NCI-H1930 (cell line): ENCODE measurements at places on chromosomes 4 and X.

DNA sequence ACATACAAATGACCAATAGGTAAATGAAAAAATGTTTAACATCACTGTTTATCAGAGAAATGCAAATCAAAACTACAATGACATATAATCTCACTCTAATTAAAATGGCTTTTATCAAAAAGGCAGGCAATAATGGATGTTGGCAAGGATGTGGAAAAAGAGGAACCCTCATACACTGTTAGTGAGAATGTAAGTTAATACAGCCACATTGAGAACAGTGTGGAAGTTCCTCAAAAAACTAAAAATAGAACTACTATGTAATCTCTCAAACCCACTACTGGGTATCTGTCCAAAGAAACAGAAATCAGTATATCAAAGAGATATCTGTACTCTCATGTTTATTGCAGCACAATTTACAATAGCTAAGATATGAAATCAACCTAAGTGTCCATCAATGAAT is 165.9 kb upstream of the HHIP start:
- no peak for DNase-seq

DNA sequence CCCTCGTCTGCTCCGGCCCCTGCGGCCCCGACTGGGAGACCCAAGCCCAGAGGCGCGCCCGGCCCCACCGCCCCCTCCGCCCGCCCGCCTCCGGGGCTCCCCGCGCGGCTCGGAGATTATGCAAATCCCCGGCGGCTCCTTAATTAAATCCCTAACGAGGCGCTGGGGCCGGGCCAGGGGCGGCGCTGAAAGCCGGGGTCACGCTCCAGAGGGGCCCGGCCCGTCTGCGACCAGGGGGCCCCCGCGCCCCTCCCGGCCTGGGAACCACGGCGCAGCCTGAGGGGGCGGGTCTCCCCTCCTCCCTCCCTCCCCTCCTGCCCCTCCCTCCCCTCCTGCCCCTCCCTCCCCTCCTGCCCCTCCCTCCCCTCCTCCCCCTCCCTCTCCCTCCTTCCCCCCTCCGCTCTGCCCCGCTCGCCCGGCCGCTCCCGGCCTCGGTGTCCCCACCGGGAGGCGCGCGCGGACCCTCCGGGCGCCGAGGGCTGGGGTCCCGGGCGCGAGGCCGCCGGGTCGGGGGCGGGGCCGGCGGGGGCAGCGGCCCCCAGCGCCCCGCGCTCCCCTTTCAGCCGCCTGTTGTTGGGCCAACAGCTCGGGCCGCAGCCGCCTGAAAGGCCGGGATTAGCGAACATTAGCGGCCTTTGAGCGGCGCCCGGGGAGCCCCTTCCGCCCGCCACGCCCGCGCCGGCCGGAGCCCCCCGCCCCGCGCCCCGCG is 25.9 kb upstream of the FGFR3 start:
- DNase-seq, result no peak

- no peak for DNase-seq
Observed at GRCh38 chr4:152886201-152886600, 49.9 kb upstream of the FHDC1 start.

- no peak for DNase-seq
Observed at GRCh38 chrX:2450681-2451080, 50.1 kb downstream of the DHRSX start.

DNA sequence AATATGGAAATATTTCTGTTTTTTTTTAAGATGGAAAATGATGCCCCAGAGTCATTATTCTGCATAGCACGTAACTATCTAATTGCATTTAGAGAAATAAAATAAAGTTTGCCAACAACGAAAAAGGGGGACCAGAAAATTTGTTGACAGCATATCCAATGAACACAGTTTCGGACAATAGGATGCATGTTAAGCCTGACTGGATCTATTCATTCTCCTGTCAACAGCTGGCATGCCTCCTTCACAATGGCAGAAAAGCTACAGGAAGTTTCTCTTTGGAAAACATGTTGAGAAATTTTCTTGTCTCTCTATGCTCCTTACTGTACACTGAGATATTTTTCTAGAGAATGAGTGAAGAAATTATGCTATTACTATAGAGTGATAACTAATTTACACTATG is 262.5 kb downstream of the GRID2 start:
- no peak for DNase-seq

GRCh38 chr4:6391852-6392188 is 80.6 kb downstream of the PPP2R2C start:
- no peak for DNase-seq

- no peak for DNase-seq
Observed at GRCh38 chr4:3318561-3319021, 25.8 kb downstream of the RGS12 start.

DNA sequence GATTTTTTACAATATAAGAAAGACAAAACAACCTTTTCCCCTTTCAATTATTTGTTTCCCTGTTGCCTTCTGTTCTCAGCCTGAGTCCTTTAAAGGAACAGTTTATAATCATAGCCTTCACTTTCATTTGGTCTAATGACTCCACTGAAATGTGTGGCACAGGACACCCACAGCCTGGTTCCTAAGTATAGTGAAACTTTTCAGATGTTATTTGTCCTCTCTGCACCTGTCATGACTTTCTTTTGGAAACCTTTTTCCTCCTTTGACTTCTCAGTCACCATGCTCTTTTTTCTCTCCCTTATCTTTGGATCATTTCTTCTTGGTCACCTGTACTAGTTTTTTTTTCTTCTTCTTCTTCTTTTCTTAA is 237.8 kb upstream of the ANXA3 start:
- DNase-seq, result no peak

DNA sequence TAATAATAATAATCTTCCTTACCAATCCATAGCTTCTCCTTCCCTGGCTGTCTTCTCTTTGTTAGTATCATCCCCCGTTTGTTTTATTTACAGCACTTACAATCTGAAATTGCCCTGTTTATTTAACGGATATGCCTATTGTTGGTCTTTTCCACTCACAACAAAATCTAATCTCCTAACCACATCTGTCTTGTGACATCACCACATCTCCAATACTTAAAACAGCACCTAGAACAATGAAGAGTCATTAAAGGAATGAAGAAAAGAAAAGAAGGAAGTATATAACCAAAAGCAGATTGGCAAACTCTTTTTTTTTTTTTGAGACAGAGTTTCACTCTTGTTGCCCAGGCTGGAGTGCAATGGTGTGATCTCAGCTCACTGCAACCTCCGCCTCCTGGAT is 38.7 kb upstream of the JADE1 start:
- no peak for DNase-seq

DNA sequence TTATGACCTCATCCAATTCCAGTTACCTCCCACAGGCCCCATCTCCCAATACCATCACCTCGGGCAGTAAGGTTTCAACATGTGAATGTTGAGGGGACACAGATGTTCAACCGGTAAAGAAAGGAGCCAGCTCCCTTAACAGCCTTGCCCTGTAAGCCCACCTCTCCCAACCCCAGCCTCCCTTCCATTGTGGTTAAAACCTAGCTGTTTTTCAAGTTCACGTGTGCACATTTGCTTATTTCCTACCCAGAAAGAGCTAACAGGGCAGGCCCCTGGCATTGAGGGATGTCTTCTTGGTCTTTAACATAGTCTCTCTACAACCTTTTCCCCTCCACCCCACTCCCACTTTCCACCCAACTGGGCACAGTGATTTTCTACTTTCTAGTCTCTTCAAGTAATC is 385.7 kb downstream of the FBXW7 start:
- no peak for DNase-seq

GRCh38 chr4:185343726-185344581 is 51.8 kb downstream of the LRP2BP start:
- no peak for DNase-seq

GRCh38 chrX:151570561-151570960 is 7.1 kb downstream of the PASD1 start:
- no peak for DNase-seq

DNA sequence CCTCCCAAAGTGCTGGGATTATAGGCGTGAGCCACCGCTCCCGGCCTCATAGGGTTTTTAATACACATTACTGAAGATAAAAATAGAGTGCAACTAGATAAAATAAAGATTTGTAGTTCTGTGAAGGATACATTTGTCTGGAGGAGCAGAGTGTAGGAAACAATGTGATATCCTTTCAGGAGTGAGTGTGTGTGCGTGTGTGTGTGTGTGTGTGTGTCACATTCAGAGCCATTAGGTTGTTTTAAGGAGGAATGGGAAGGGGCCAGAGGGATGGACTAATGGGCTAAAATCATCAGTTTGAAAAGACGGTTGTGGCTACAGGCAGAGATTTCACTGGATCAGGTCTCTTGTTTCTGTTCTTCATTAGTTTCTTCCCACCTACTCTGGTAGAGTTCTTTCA is 40.0 kb downstream of the RBPJ start:
- DNase-seq, result no peak

DNA sequence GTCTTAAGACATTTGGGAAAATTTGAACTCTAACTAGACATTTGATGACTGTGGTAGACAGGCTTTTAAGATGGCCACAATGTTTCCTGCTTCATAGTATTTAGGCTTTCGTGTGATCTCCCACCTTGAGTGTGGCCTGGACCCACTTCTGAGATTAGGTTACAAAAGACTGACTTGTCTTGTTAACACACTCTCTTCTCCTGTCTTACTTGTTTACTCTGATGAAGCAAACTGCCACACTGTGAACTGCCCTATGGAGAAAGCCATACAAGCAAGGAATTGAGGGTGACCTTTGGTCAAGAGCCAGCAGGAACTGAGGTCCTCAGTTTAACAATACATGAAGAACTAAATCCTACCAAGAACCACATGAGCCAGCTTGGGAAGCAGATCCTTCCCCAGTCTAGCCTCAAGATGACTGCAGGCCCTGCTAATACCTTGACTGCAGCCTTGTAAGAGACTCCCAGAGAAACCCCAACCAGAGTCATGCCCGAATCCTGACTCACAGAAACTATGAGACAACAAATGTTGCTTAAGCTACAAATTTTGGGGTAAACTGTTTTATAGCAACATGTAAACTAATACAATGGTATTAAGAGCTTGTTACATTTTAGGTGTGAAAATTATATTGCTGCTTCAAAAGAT is 20.3 kb downstream of the UBA6 start:
- DNase-seq, result no peak
